Stimulated activated CD8-positive, alpha-beta memory T cell treated with anti-CD3 and anti-CD28 coated beads, Interleukin-4, amount 100 ng/mL, for 1 hour (primary cell): ENCODE measurements at places on chromosomes 16 and 17.

GRCh38 chr16:77782694-77783093 is 5.7 kb upstream of the VAT1L start:
- no peak for DNase-seq

GRCh38 chr16:23578101-23578830 is 17.9 kb downstream of the NDUFAB1 start:
- no peak for DNase-seq

DNA sequence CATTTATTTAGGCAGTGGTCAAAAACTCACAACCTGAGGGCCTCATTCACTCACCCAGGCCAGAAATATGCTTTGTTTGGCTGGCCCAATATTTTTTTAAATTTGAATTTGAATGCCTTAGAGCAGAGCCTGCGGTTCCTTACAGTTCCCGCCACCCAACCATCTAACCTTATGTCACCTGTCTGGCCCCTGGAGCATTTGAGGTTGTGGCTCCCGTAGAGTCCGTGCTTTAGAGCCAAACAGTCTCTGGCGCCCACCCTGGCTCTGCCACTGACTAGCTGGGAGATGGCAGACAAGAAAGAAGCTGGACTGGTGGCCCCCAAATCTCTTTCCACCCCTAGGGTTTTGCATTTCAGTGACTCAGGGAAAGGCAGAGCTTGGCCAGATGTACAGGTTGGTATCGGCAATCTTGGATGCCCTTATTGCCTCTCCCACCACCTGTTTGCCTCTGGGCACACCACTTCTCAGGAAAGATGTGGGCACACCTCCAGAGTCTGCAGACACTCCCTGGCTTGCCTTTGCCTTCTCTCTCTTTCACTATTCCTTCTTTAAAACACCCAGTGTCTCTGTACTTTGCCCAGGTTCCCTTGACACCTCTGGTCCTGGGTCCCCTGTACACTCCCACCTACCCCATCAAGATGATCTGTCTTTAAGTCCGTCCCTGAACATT is 1.9 kb upstream of the MAP3K14 start:
- no peak for DNase-seq

DNA sequence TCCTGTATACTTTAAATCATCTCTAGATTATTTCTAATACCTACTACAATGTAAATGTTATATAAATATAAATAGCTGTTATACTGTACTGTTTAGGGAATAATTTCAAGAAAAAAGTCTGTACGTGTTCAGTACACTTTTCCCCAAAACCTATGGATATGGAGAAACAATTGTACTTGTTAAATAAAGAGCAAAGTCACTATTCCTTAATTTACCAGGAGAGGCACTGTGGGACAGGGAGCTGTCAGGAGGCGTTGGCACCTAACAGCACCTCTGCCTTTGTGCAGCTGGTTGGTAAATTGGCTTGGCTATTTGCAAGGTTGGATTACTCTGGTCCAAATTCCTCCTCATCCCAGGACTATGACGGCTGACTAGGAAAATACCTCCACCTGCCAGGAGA is 28.0 kb downstream of the CRHR1 start:
- DNase-seq: no peak

GRCh38 chr17:37791447-37792399 is 46.9 kb upstream of the HNF1B start:
- DNase-seq: no peak

- no peak for DNase-seq
Measured at GRCh38 chr16:72848759-72849664, 198.9 kb downstream of the ZFHX3 start.

DNA sequence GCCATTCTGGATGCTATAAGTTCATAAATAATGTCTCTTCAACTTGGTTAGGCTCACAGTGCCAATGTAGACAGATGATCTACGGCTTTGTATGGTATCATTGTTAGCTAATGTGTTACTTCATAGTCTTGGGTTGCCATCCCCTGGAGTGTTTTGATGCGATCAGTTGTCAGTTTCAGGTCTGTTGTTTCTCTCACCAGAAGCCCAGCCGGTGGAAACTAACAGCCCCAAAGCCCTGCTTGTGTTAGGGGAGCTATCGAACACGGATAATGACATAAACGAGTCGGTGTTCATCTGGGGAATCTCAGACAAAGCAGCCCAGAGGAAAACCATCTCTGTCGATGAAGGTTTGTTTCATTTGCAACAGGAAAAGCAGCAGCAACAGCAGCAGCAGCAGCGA is 107.4 kb upstream of the ANKFN1 start:
- no peak for DNase-seq

GRCh38 chr16:57106767-57107166 is 14.4 kb downstream of the CPNE2 start:
- no peak for DNase-seq

DNA sequence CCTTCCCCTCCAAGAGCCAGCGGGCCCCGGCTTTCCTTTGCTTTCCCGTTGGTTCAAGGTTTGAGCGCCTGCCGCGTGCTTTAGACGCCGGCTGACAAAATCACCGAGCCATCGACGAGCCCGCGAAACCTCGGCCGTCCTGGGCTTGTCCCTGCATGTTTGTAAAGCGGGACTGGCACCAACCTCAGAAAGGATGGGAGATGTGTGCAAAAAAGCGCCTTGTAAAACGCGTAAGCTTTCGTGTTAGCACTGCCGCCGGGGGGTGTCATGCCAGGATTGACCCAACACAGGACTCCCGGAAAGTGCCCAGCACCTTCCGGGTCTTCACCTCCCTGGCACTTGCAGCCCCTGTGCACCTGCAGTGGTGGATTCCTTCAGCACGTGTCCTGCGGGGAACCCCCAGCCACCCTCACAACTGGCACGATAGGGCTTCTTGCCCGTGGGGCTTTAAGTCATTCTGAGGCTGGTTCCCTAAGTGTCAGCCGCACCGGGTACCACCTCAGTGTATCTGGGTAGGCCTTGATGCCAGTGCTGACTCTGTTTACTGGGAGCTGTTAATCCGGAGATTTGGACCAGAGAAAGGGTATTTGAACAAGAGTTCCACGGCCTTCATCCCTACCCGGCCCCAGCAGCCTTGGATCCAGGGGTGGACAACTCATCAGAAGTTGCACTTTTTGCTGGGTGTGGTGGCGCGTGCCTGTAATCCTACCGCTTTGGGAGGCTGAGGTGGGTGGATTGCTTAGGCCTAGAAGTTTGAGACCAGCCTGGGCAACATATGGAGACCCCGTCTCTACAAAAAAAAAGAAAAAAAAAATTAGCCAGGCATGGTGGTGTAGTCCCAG is 817 bp downstream of the NDUFAF8 start:
- DNase-seq: no peak

GRCh38 chr17:61614219-61614618 is 23.2 kb upstream of the NACA2 start:
- no peak for DNase-seq

DNA sequence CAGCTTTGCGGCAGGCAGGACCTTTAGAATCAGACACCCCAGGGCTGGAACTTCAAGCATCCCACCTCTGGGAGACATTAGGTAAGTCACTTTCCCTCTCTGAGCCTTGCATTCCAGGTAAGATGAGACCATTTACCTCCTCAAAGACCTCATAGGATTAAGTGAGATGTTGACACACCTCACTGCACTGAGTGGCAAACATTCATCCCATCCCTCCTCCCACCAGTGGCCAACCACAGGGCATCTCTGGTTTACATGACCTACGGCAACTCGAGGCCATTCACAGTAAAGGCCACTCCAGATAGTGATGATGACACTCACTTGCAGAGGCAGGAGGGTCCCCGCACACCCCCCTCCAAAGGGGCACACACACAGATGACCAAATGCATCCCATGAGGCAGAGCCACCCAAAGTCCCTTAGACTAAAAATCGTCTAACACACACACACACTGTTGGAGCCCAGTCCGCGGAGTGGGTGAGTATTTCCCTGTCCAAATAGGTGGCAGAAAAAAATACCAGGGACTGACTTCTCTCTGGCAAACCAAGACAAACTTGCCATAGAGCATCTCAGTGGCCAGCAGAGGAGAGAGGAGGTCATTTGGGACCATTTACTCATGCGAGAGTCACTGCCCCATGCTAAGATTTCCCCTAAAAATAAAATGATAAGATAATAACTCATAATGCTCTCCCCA is 454.9 kb downstream of the SOX9 start:
- DNase-seq: no peak

- no peak for DNase-seq
Measured at GRCh38 chr17:57465610-57466009, 209.3 kb downstream of the MSI2 start.

DNA sequence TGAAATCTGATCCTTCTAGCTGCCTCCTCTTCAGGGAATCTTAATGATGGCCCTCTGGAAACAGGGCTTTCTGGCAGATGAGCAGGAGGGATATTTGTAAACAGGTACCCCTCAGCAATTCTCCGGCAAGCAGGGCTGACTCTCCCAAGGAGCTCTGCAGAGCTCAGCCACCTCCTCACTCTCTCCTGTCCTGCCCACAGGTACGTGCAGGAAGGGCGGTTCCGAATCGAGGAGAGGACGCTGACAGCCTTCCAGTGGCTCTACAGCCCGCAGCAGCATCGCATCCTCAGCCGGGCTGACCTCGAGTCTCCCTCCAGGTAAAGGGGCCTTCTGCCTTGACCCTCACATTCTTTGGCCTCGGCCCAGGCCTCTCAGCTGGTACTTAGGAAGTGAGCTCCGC is 20.7 kb upstream of the CCDC92B start:
- no peak for DNase-seq

- DNase-seq: no peak
Measured at GRCh38 chr16:55294931-55295342, 29.1 kb upstream of the IRX6 start.

GRCh38 chr16:67922221-67922620 is 9.4 kb downstream of the CTRL start:
- no peak for DNase-seq

GRCh38 chr16:89697616-89698331 is 3.7 kb downstream of the SPATA2L start:
- no peak for DNase-seq

DNA sequence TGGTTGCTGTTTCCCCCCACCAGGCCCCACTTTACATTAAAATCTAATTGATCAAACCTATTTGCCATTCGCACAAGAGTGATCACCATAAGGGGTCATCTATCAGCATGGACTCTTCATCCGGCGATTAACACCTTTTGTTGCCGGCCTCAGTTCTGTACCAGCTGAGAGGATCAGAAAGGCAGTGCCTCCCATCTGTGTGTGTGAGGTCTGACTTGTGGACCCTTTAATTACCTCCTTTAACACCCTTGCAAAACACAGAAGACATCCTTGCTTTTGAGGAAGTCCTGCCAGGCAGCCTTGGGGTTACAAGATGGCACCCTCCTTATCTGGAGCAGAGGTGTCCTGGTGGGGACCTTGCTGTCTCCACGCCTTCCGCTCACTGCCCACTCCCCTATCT is 77.2 kb upstream of the IRX3 start:
- DNase-seq: no peak

DNA sequence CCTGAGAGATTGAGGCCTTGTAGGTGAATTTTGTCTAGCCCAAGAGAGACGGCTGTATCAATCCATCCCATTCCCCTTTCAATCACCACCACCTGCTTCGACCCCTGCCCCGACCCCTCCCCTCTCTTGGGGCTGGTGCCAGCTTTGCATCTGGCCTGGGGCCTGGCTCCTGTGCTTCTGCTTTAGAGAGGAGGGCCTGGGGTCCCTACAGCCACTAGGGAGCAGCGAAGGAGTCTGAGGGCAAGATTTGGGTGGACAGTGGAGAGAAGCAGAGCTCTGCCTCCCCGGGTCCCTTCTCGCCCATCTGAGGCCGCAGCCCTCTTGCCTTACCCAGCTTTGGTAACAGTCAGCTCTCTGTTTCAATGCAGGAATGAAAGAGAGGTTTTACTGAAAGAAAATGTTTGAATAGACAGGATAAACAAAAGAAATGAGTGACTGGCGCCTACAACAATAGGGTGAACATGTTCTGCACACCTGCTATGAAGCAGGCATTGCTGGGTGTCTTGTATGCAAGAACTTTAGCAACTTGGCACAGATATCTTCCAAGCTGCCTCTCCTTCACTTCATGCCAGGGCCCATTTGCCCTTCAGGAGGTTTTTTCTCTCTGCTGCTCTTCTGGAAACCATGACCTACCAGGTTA is 57.4 kb downstream of the SLC47A1 start:
- no peak for DNase-seq

DNA sequence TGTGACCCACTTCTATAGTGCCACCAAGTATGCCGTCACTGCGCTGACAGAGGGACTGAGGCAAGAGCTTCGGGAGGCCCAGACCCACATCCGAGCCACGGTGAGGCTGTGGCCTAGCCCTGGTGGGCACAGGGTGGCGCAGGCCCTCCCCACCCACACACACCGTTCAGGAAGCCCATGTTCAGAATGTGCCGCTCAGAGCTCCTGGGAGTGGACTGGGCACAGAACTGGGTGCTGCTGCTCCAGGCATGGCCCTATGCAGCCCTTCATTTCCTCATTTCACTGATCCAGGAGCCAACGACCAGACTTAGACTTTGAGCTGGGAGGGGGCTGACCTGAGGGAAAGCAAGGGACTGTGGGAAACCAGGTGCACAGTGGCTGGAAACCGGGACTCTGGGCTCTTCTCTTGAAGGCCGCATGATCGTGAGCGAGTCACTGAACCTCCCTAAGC is 2.4 kb upstream of the MRM1 start:
- DNase-seq: no peak

GRCh38 chr17:15414532-15415306 is 52.7 kb downstream of the CDRT4 start:
- no peak for DNase-seq

- DNase-seq: no peak
Measured at GRCh38 chr17:47981462-47981861, 10.5 kb downstream of the CDK5RAP3 start.

DNA sequence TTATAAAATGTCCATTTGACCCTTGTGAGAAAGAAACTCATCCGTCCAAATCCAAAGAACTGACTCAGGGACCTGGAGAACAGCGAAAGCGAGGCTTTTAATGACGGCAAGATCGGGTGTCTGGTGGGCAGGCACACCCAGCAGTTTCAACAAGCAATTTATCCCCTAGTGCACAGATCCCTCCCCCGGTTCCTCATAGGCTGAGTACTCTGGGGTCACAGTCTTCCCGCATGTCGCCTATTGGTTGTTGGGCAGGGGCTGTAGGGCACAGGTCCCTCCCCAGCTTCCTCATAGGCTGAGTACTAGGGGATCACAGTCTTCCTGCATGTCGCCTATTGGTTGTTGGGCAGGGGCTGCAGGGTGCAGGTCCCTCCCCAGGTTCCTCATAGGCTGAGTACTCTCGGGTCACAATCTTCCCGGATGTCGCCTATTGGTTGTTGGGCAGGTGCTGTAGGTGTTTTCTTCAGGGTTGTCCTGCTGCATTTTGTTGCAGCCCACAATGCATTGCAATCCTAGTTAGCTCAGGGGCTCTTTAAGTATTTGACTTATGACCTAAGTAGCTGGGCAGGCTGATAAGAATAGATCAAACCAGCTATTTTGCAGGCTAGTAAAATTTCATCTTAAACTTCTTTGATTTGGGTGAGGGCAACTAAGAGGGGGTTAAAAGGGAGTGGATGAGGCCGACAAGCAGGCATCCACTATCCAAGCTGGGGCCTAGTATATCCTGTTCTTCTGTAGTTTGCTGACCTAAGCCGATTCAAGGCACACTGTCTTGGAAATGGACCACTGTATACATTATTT is 3.6 kb upstream of the UTS2R start:
- no peak for DNase-seq

GRCh38 chr16:11356573-11357331 is 11.5 kb downstream of the RMI2 start:
- peak; percentile 31 for DNase-seq

GRCh38 chr17:66950325-66950724 is 14.2 kb upstream of the CACNG4 start:
- DNase-seq: no peak
